HepG2 (cell line): ENCODE measurements at places on chromosomes 6 and 20. TPM values are rescaled to one million over a fixed set of nuclear protein-coding genes. Genes with fewer than 3 reads are reported as not detected.
A peak's percentile ranks its signal among the peaks of the same experiment; 100 is the strongest.

- peak; percentile 9 for DNase-seq
- no peaks in the 10 kb centered on the region; the same call in 1 of the 2 replicates for H3K27me3 ChIP-seq
- no peak overlapping the region for H3K4me3 ChIP-seq
- H3K36me3 ChIP-seq: no peaks in the 10 kb centered on the region
Measured at GRCh38 chr6:19731282-19731681, 105.9 kb upstream of the ID4 start.

DNA sequence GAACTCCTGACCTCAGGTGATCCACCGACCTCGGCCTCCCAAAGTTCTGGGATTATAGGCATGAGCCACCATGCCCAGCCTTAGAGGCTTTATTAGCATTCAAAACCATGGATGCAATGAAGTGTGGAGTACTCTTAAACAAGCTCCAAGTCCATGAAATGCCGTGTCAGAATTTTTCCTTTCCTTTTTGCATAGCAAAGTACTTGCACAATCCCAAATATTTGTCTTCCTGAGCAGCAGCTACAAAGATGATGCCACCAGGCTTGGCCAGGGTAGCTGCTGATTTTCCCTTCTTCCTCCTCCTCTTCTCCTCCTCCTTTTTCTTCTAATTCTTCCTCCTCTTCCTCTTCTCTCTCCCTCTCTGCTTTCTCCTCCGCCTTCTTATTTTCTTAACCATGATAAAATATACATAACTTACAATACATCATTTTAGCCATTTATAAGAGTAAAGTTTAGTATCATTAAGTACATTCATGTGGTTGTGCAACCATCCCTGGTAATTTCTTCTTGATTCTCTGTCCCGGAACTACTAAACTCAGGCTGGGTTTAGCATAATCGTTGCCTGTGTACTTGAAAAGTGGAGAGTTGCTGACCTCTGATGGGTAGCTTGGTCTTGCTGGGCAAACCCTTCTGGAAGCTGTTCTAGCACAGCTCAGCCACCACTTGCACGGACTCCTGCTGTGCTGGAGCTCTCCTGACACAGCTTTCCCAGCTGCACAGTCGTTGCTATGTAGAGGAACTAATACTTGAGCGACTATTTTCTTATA is 20.3 kb downstream of the MUCL3 start:
- no peaks in the 10 kb centered on the region for H3K36me3 ChIP-seq
- no peak overlapping the region for H3K27ac ChIP-seq
- peaks cover 14% of the 10 kb centered on the region for H3K4me1 ChIP-seq
- no peak overlapping the region for H3K4me3 ChIP-seq
- H3K27me3 ChIP-seq: peaks cover 18% of the 10 kb centered on the region; the same call in 2 of the 3 replicates

- H3K4me1 ChIP-seq: no peaks in the 10 kb centered on the region
- H3K27ac ChIP-seq: no peak overlapping the region
- no peaks in the 10 kb centered on the region for H3K36me3 ChIP-seq
Measured at GRCh38 chr6:168678588-168678987, 237.6 kb downstream of the SMOC2 start.

GRCh38 chr6:1502041-1502440 is 107.7 kb upstream of the FOXC1 start:
- no peaks in the 10 kb centered on the region for H3K4me1 ChIP-seq
- H3K27ac ChIP-seq: no peak overlapping the region
- no peak overlapping the region for H3K4me3 ChIP-seq
- DNase-seq: no peak
- no peaks in the 10 kb centered on the region for H3K36me3 ChIP-seq
- H3K27me3 ChIP-seq: peaks cover 61% of the 10 kb centered on the region

GRCh38 chr6:79208816-79209215 is 25.7 kb downstream of the HMGN3 start:
- no peaks in the 10 kb centered on the region for H3K27me3 ChIP-seq
- no peak for DNase-seq
- no peak overlapping the region for H3K27ac ChIP-seq

DNA sequence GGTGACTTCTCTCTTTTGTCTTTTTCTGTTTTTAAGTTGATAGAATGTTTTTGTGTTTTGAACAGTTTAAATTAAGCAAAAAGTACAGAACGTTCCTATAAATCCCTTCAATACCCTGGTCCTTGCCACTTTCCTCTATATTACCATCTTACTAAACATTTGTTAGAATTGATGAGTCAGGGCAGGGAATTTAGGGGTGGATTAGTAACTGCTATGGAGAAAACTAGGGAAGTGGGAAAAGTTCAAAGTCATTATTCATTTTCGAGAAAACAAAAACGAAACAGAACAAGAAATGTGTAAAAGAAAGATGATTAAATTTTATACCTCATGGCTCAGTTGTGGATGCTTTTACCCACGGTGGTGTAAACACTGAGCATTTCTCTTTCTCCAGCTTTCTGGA is 240.4 kb upstream of the SULF2 start:
- H3K36me3 ChIP-seq: no peaks in the 10 kb centered on the region
- no peak for DNase-seq
- H3K27me3 ChIP-seq: 0 out of 2 replicates have a peak, but pooled peaks cover 1% of the 10 kb centered on the region
- H3K4me3 ChIP-seq: no peak overlapping the region
- no peak overlapping the region for H3K27ac ChIP-seq
- no peaks in the 10 kb centered on the region for H3K4me1 ChIP-seq

DNA sequence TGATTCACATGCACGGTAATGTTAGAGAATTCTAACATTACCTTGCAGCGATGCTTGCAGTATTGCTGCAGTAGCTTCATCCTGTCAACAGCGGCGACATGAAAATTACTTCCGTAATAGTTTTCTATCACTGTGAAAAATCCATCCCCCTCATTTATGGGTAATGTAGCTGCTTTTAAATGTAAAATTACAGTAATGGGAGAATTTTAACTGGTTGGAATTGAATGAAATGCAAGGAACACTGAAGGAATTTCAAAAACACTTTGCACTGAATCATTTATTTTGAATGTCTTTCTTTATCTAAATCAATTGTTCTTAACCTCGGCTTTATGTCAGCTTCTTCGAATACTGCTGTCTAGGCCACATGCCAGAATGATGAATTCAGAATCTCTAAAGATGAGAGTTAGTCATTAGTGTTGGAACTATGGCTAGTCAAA is 102.4 kb upstream of the HIVEP1 start:
- no peaks in the 10 kb centered on the region for H3K4me1 ChIP-seq
- no peak for DNase-seq
- no peaks in the 10 kb centered on the region for H3K27me3 ChIP-seq
- no peak overlapping the region for H3K4me3 ChIP-seq
- H3K36me3 ChIP-seq: no peaks in the 10 kb centered on the region
- no peak overlapping the region for H3K27ac ChIP-seq

GRCh38 chr20:43220612-43221011 is 30.9 kb upstream of the PTPRT start:
- H3K27me3 ChIP-seq: peaks cover 20% of the 10 kb centered on the region; the same call in 2 of the 3 replicates
- H3K27ac ChIP-seq: no peak overlapping the region
- no peaks in the 10 kb centered on the region for H3K36me3 ChIP-seq
- H3K4me3 ChIP-seq: no peak overlapping the region
- H3K4me1 ChIP-seq: no peaks in the 10 kb centered on the region
- no peak for DNase-seq

- H3K4me1 ChIP-seq: no peaks in the 10 kb centered on the region
- H3K27me3 ChIP-seq: no peaks in the 10 kb centered on the region
- H3K4me3 ChIP-seq: no peak overlapping the region
- DNase-seq: no peak
- no peak overlapping the region for H3K27ac ChIP-seq
Measured at GRCh38 chr6:105080279-105080678, 99.5 kb downstream of the POPDC3 start.

GRCh38 chr6:6191476-6191875 is 129.0 kb downstream of the F13A1 start:
- no peak overlapping the region for H3K4me3 ChIP-seq
- DNase-seq: peak; percentile 13

DNA sequence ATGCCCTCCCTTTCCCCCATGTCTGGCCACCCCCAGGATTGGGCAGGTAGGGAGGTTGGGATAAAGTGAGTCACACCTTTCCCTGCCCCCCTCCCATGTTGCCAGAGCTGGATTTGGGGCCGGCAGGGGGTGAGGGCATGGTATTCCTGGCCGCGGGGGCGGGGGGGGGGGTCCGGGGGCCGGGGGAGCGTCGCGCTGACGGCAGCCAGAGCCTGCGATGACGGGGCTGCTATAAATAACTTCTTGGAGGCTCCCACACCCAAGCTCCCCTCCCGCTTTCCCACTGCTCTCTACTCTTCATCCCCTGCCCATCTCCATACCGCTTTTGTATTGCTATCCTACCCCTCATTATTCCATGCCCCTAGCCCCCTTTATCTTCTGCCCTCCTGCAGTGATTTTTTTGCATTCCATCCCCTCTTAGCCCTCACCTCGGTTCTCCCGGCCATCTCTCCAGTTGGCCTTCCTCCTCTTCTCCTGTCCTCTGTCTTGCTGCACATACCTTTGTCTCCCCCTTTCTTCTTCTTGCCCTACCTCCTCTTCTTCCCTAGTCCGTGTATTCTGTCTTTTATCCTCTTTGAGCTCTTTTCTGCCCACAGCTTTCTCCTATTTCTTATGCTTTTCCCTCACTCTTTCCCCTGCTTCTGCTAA is 13.8 kb downstream of the SYNGAP1 start:
- peaks cover 29% of the 10 kb centered on the region for H3K4me1 ChIP-seq
- no peak overlapping the region for H3K27ac ChIP-seq
- H3K27me3 ChIP-seq: no peaks in the 10 kb centered on the region

- peak; percentile 90 for DNase-seq
- no peak overlapping the region for H3K27ac ChIP-seq
- no peak overlapping the region for H3K4me3 ChIP-seq
- H3K27me3 ChIP-seq: 0 out of 2 replicates have a peak, but pooled peaks cover 2% of the 10 kb centered on the region
Measured at GRCh38 chr20:18001131-18001921, 32.5 kb downstream of the MGME1 start.

DNA sequence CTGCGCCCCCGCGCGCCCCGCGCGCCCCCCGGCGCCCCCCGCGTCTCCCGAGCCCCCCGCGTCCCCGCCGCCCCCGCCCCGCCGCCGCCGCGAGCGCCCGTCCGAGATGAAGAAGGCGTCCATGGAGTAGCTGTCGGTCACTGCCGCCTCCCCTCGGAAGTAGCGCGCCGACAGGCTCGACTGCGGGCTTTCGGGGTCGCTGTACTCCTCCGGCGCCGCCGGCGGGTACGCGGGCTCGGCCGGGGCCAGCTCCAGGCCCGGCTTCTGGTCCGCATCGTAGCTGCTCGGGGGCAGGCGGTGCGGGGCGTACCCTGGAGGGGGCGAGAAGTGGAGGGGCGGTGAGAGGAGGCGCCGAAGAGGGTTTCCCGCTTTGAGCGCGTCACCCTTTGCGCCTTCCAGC is 11.2 kb upstream of the SRXN1 start:
- no peaks in the 10 kb centered on the region for H3K36me3 ChIP-seq
- H3K4me3 ChIP-seq: no peak overlapping the region
- H3K4me1 ChIP-seq: peaks cover 27% of the 10 kb centered on the region
- H3K27me3 ChIP-seq: peaks cover 68% of the 10 kb centered on the region
- no peak for DNase-seq
- no peak overlapping the region for H3K27ac ChIP-seq

DNA sequence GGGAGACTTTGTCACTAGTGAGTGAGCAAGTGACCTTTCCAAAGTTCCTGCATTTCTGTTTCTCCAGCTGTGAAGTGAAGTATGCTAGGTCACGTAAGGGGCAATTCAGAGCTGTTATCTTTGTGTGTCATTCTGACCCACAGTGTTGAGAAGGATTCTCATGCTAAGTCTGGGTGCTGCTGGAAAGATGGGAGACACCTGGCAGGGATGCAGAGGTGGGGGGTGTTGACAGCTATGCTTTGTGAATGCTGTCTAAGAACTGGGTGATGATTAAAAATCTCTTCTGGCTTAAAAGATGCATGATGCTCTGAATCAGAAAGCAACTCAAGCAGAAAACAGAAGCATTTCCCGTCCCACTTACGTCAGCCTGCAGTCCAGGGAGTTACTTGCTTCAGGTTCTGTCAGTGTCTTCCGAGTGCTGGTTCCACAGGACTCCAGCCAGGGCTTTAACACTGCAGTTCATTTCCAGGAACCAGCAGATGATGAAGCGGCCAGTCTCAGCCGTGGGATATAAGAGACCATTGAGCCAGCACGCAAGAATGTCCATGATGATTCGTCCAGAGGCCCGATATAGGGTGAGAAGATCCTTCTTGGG is 30.9 kb upstream of the ASXL1 start:
- H3K4me1 ChIP-seq: peaks cover 75% of the 10 kb centered on the region
- H3K27me3 ChIP-seq: no peaks in the 10 kb centered on the region
- H3K36me3 ChIP-seq: peaks cover 12% of the 10 kb centered on the region
- peak overlapping the region; percentile 86 for H3K27ac ChIP-seq
- H3K4me3 ChIP-seq: no peak overlapping the region
- DNase-seq: peak; percentile 51

GRCh38 chr20:366041-366718 is 14.4 kb upstream of the TRIB3 start:
- H3K4me3 ChIP-seq: no peak overlapping the region
- no peak for DNase-seq
- H3K36me3 ChIP-seq: no peaks in the 10 kb centered on the region
- H3K27ac ChIP-seq: peak overlapping the region; percentile 22

- no peaks in the 10 kb centered on the region for H3K27me3 ChIP-seq
- H3K4me3 ChIP-seq: no peak overlapping the region
- H3K4me1 ChIP-seq: no peaks in the 10 kb centered on the region
- DNase-seq: no peak
- no peak overlapping the region for H3K27ac ChIP-seq
- no peaks in the 10 kb centered on the region for H3K36me3 ChIP-seq
Measured at GRCh38 chr6:100153636-100154275, 159.7 kb upstream of the MCHR2 start.

- no peaks in the 10 kb centered on the region for H3K4me1 ChIP-seq
- no peaks in the 10 kb centered on the region for H3K36me3 ChIP-seq
- peak; percentile 22 for DNase-seq
- no peaks in the 10 kb centered on the region for H3K27me3 ChIP-seq
- no peak overlapping the region for H3K27ac ChIP-seq
Measured at GRCh38 chr6:166707045-166707444, 80.0 kb upstream of the RPS6KA2 start.

- peaks cover 2% of the 10 kb centered on the region for H3K4me1 ChIP-seq
- DNase-seq: no peak
- H3K4me3 ChIP-seq: no peak overlapping the region
- no peaks in the 10 kb centered on the region for H3K27me3 ChIP-seq
- H3K27ac ChIP-seq: no peak overlapping the region
Measured at GRCh38 chr6:150887978-150888563, 22.6 kb downstream of the MTHFD1L start.

DNA sequence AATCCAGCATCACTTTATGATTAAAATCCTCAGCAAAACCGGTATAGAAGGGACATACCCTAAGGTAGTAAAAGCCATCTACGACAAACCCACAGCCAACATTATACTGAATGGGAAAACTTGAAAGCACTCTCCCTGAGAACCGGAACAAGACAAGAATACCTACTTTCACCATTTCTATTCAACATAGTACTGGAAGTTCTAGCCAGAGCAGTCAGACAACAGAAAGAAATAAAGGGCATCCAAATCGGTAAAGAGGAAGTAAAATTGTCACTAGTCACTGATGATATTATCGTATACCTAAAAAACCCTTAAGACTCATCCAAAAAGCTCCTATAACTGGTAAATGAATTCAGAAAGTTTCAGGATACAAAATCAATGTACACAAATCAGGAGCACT is 33.3 kb downstream of the BLOC1S5 start:
- DNase-seq: no peak
- peaks cover 17% of the 10 kb centered on the region for H3K4me1 ChIP-seq
- no peaks in the 10 kb centered on the region for H3K36me3 ChIP-seq
- no peaks in the 10 kb centered on the region for H3K27me3 ChIP-seq

The KCNQ2 gene
- not detected in 2 replicates for total RNA-seq

The TRDN gene
- total RNA-seq: not detected in 2 replicates

The FOXS1 gene
- not detected in 2 replicates for total RNA-seq

The MYBL2 gene
- 66.2 and 76.9 TPM in 2 replicates for total RNA-seq

The SRSF12 gene
- total RNA-seq: 1.9 TPM in 2 replicates

The ITPA gene
- 101 and 103 TPM in 2 replicates for total RNA-seq

The PARD6B gene
- total RNA-seq: 22.2 and 26.6 TPM in 2 replicates

The AK9 gene
- total RNA-seq: 4.8 and 7.1 TPM in 2 replicates

The USP49 gene
- total RNA-seq: 2.9 TPM in 2 replicates

The GRM1 gene
- 0.09 TPM in 1 of 2 replicates, not detected in the other for total RNA-seq

The C6orf52 gene
- 0.53 and 0.66 TPM in 2 replicates for total RNA-seq

The MYH7B gene
- 0.18 and 0.20 TPM in 2 replicates for total RNA-seq

The LRRN4 gene
- total RNA-seq: 0.20 and 0.25 TPM in 2 replicates

The CTSZ gene
- not detected in 2 replicates for total RNA-seq

The CPXM1 gene
- not detected in 2 replicates for total RNA-seq
